ENCODE measurements at places on chromosomes 2 and 18.

DNA sequence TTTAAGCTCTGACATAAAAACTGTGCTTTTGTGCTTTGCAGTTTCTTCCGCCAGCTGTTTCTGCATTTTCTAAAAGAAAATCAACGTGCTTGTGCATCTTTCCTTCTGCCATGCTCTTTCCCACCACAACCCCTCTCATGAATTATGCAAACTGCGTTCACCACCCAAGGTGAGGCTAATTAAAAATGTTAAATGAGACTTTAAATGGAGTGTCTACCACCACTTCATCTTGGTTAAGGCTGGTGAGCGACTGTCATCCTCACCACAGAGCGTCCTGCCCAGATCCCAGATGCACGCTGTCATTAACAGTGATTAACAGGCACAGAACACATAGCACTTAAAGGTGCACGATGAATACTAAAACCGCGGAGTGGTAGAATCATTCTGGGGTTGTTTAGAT is 250.5 kb upstream of the RAB6C start:
- no peak for DNase-seq

DNA sequence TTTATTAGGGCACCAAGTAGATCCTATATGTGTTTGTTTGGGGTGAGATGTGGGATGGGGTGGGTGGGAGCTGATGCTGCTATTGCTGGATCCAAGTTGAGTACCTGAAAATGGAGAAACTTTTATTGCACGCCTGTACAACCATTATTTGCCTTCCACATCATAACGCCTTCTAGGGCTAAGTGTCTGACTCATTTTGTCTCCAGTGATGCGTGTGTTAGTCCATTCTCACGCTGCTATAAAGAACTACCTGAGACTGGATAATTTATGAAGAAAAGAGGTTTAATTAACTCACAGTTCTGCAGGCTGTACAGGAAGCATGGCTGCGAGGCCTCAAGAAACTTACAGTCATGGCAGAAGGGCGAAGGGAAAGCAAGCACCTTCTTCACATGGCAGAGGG is 58.2 kb downstream of the KDM3A start:
- DNase-seq, result peak; percentile 8

DNA sequence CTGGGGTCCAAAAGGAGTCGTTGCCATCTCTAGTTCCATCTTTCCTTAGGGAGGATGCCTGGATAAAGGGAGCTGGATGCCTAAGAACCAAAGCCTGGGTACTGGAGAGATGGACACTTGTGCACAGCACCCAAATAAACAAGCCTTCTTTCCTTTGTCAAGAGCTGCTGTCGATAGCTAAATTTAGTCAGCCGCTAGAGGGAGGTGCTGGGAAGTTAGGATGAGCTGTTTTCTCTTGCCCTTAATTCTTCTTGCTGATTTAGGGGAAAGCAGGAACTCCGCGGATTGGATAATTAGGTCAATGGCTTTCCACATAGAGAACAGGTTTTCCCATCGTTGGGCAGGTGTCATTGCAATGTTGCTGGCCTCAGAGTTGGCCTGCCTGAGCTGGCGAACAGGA is 30.9 kb upstream of the SERPINB12 start:
- DNase-seq, result peak; percentile 64

GRCh38 chr18:50917021-50917420 is 38.1 kb downstream of the ME2 start:
- peak; percentile 1 for DNase-seq

DNA sequence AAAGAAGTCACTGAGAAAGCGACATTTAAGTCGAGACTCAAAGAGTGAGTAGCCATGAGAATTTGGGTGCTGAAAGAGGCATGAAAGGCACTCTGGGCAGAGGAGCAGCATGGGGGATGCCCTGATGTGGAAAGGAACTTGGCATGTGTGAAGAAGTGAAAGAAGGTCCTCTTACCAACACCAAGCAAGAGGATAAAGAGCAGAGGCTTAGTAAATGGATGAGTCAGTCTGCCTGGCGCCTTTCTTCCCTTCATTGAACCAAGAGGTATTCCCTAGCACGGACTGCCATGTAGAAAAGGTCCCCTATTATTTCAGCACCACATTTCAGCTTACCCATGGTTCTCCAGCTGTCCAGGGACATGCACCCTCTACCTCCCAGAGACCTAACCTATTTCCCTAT is 221.1 kb upstream of the NRP2 start:
- DNase-seq, result no peak

All from fibroblast of mammary gland (primary cell).